ENCODE measurements at places on chromosomes 2 and 18.

GRCh38 chr2:174682578-174683391 is 81.5 kb downstream of the CHRNA1 start:
- peak; percentile 26 for DNase-seq

- no peak for DNase-seq
These were observed 74.7 kb downstream of the CD28 start for GRCh38 chr2:203781151-203781550.

DNA sequence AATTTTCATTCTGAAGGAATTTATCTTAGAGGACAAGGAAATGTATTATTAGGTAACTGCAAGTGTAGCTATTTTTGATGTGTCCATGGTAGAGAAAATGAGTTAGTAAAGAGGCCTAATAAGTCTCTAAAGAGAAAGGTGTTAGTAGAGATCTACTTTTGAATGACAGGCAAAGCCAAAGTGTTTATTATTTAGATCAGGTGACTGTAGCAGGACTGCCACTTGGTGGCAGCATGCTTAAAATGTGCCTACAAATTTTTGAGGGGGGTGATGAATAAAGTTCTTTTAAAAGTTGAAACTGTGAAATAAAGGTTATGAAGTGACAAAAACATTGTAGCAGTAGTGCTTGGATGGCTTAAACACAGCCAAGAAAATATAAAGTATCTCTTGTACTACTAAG is 421.5 kb upstream of the MEIS1 start:
- DNase-seq = no peak

DNA sequence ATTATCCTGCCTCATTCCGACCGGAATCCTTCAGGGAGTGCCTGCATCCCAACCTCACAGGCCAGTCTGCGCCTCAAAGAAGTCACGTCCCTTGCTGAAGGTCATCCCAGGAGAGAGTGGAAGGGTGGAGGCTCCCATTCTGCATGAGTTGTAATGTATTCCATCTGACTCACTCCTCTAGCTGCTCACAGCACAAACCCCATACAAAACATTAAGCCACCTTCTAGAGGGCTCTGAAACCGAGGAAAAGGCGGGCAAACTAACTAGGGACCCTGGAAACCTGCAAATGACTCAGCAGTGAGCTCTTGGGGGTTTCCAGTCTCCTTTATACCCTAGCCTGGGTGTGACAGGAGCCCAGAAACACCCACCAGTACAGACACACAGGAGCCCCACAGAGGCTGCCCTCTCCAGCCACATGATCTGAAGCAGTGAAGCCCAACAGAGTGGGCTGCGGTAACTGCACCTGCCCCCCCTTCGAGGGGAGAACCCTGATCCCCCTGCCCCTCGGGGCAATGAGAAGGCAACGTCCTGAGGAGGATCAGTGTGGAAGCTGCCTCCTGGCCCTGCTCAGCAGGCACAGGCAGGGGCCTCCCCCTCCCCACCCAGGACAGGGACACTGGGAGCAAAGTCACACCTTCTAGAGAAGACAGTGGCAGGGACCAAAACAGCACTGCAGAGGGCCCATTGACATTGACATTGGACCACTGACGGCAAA is 69.3 kb upstream of the SNTG2 start:
- no peak for DNase-seq

GRCh38 chr2:233988581-233988980 is 61.9 kb upstream of the SPP2 start:
- DNase-seq = no peak

- DNase-seq = peak; percentile 100
These were observed 57.4 kb downstream of the TRPM8 start for GRCh38 chr2:233974530-233975071.

GRCh38 chr18:4074647-4075046 is 380.5 kb downstream of the DLGAP1 start:
- no peak for DNase-seq

DNA sequence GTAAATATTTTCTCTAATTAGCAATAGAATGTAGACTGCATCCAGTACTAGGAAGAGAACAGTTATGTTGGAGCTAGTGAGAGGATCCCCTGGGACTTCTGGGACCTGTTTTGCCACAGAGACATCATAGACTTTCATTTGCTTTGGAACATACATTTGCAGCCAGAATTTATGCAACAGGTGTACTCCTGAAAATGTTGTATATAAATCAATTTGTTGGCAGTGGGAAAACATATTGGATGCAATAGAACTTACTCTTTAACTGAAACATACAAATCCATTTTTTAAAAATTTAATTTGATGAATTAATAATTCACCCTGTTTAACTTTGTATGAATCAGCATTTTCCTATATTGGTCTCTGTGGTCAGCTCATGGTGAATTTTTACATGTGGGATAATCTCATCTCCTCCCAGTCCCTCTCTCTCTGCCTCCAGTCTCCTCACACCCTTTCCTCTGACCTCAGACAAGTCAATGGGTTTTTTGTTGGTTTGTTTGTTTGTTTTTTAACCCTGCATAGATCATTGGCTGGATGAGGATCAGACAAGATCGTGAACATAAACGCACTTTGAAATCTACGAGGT is 263.0 kb downstream of the LPIN1 start:
- DNase-seq = no peak

GRCh38 chr18:36415625-36416024 is 118.1 kb downstream of the FHOD3 start:
- DNase-seq = no peak

DNA sequence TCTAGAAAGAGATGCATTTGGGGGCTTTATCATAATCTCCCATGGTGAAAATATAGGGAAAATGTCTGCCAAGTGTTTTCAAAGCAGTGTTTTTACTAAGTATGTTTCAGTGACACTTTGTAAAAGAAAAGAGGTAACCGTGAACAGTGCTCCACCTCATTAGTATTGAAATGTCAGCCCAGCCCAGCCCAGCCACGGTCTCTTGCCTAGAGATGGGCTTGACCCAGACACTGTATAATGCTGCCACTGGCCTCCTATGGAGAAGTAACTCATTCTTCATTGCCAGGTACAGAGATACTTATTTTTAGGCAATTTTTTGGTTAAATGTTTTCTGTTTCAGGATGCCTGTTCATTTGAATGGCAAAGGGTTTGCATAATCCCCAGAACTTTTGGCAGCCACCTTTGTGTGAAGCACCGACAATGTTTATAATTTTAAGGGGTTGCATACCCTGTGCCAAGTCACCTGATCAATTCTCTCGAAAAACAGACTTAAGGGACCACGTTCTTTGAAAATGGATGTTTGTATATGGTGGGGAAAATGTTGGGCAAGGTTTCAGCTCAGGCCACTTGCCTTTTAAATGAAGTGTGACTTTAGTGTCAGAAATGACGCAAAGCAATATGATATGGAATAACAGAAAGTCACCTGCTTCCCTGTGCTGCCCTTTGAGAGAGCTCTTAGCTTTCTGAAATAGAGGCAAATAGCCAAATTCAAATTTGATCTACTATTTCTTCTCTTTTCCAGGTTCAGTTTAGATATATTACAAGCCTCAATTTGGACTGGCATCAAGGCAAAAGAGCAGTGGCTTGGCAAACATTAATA is 314.5 kb upstream of the RGPD4 start:
- no peak for DNase-seq

- no peak for DNase-seq
These were observed 231.4 kb downstream of the EIPR1 start for GRCh38 chr2:3146175-3146574.

- no peak for DNase-seq
These were observed 398.3 kb downstream of the TMX3 start for GRCh38 chr18:68316636-68317035.

- DNase-seq = no peak
These were observed 63.9 kb downstream of the LANCL1 start for GRCh38 chr2:210412660-210413059.

DNA sequence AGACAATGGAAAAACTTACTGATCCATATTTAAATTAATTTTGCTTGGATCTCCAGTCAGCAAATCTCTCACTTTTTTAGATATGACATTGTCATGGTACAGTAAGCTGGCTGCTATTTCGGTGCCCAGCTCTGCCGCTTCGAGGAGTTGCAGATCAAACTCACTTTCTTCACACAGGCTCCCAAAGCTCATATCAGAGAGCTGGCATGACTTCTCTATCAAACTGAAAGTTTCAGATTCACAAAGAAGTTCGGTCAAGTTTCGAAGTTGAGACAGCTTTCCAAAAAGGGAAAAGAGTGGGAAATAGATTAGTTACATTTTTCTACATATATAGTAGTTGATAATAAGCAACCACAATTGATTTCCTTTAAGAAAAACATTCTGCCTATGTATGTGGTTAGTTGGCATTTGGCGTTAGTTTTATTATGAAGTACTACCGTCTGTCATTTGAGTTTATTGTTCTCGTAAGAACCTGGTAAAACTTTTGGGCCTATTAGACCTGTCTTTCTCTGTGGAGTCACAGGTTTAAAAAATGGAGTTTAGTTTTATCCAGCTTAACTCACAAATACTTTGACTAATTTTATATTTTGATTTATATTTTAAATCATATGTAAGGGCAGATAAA is 118.8 kb downstream of the ABCA12 start:
- no peak for DNase-seq

DNA sequence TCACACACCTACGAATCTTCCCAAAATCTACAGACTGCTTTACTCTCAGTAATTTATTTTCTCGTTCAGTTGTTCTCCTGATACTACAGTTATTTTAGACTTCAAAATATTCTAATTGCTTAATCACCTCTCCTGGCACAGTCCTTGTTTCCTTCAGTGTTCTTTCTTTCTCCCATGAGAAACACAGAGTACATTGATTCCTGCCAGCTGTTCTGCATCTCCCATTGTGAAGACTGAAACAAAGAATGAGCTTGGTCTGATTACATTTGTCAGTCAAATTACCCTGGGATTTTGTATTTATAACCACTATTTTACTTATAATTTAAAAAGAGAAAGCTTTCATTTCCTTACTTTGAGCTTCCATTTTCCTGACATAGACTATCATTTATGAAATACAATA is 63.9 kb upstream of the TANK start:
- DNase-seq = no peak

- DNase-seq = no peak
These were observed 112.5 kb downstream of the ATL2 start for GRCh38 chr2:38264396-38265221.

DNA sequence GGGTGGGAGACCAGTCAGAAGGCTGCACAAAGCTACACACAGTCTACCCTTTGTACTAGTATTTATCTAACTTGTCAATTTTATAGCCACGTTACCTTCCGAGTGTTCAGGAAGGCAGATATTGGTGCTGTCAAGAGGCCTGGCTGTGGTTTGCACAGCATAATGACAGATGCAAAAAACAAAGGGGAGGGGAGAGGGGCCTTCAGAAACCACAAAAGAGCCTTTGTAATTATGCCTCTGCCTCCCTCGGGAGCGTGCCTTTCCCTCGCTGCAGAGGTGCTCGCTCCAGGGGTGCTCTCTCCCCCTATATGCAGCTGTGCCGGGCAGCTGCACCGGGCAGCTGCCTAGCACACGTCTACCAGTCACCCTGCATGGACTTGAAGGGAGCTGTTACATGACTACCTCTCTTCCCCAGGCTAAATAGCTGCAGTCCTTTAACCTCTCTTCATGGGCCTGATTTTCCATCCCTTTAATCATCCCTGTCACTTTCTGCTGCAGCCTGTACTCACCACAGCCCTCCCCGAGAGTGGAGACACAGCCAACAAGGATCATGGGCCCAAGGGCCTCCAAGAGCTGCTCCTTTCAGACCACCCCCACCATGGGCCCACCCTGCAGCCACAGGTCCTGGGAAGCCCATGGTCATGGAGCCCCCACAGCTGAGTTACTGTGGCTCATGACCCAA is 168.4 kb upstream of the PKDCC start:
- no peak for DNase-seq

DNA sequence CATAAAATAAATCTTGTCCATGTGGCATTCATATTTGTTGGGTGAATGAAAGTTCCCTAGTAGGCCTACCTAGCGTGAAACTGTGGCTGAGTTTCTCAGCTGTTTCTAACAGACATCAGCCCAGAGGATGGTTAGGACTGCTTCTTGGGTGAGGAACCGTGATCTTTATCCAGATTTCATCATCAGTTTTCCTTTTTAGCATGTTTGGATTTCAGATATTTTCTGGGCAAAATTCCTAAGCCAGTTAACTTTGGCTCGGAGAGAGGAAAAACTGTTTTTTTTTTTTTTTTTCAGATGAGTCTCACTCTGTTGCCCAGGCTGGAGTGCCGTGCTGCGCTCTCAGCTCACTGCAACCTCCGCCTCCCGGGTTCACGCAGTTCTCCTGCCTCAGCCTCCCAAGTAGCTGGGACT is 53.5 kb downstream of the DGKD start:
- DNase-seq = no peak

DNA sequence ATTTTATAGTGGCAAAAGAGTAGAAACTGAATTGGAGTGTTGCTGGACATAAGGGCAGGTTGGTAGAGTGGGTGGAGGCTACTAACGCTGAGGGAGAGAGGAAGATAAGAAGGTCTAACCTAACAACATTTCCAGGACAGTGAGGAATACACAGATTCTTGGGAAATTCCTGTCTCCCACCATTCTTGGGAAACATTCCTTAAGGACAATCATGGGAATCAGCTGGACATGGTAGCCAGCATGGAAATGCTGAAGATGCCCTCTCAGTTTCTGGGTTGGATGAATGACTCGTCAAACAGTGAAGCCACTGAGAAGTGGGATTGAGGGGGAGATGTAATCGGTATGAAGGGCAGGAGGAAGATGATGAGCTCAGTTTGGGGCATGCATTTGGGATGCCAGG is 265.4 kb downstream of the AFF3 start:
- peak; percentile 43 for DNase-seq

DNA sequence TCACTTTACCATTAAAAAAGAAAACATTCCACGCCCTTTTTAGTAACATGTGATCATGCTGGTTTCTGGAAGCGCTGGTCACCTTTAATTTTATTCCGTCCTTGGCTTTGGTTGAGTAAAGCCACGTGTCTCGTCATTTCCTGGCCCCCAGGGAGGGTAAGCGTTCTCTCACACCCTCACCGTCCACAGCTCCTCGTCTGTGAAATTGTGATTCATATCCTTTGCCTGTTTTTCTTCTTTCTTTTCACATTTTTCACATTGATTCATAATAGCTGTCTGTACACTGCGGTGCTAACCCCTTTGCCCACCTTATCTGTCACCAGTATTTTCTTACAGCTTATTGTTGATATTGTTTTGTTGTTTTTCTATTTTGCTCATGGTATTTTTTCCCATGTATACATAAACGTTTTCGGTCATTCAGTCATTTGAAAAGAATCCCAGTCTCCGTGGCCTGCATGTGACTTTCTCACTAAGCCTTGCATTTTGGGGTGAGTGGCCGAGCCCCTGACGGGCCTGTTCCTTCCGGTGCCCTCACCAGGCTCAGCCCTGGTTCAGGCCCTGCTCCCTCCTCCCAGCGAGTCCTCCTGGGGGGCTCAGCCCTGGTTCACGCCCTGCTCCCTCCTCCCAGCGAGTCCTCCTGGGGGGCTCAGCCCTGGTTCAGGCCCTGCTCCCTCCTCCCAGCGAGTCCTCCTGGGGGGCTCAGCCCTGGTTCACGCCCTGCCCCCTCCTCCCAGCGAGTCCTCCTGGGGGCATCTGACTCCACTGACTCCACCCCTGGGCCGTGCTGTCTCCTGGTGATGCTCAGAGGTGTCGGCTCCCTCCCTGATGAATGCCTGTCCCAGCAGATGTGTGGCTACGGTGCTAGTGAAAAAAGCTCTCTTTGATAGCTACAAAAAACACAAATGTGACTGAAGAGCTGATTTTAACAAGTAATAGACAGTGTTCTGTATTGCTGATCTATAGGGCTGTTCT is 249.7 kb upstream of the PXDN start:
- peak; percentile 31 for DNase-seq
